ENCODE measurements at places on chromosomes 2 and 18.

DNA sequence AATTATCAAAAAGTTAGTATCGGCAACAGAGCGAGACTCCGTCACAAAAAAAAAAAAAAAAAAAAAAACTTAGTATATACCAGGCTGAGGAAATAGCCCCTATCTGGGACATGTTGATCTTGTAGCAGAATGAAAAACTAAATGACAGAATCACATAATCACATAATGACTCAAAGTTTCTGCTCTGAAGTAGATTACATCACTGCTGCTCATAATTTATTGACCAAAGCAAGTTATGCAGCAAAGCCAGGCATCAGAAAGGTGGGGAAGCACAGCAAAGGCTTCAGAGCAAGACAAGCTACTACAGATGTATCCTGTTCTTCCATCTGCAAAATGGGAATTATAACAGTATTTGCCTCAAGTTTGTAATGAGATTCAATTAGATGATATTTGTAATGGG is 68.1 kb downstream of the BOD1L2 start:
- no peak for DNase-seq

- DNase-seq: no peak
These were observed 137.3 kb upstream of the PID1 start for GRCh38 chr2:229408356-229408755.

GRCh38 chr18:71936744-71937143 is 607.4 kb downstream of the CBLN2 start:
- no peak for DNase-seq

GRCh38 chr18:56804395-56804794 is 153.2 kb downstream of the WDR7 start:
- no peak for DNase-seq

DNA sequence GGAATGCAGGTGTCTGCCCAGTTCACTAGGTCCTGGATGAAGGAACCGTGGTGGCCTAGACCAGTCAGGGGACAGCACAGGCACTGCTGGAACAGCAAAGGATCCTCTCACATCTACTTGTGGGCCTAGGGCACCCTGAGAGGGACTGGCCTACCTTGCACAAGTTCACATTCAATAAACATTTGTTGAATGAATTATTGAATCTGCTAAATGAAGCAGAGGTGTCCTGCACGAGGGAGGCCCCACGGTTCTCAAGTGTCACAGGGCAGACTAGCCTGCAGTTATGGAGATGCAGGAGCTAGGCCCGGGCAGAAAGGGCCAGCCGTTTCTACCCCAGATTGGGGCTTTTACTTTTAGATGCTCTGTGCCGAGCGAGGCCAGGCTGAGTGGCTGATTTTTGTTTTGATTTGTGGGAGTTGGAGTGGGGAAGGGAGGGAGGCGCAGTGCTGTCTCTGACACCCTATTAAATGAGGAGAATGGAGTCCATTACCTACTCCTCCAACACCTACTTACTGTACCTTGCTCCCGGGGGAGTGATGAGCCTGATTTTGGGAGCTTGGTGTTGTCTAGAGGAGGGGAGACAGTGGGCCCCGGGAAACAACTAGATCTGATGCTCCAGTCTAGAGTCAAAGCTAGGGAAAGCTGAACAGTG is 18.4 kb downstream of the SH2D6 start:
- peak; percentile 47 for DNase-seq

GRCh38 chr2:119104414-119104813 is 54.1 kb downstream of the C1QL2 start:
- no peak for DNase-seq

DNA sequence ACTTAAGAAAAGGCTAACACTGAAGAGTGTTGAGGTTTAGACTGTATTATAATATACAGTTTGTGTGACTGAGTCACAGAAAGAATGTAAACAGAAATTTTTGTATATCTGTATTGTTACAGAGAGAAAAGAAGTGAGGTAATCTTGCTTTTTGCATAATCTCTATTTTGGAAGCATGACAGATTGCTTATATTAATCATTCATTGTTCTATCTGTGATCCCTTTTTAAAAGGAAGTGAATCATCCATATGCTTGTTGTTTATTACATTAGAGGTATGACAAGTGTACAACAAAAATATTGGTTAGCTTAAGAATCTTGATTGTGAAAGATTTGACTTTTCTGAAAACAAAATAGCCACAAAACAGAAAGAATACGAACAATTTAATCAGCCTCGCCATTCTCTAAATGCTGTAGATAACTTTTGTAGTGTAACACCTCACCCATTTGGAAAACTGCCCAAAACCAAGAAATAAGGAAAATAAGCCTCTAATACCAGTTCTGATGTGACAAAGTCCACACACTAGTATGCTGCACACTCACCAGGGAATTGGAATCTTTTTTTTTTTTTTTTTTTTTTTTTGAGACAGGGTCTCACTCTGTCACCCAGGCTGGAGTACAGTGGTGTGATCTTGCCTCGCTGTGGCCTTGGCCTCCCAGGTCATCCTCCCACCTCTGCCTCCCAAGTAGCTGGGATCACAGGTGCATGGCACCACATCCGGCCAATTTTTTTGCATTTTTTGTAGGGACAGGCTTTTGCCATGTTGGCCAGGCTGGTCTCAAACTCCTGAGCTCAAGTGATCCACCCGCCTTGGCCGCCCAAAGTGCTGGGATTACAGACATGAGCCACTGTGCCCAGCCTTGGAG is 91.5 kb upstream of the LPIN2 start:
- DNase-seq: no peak

DNA sequence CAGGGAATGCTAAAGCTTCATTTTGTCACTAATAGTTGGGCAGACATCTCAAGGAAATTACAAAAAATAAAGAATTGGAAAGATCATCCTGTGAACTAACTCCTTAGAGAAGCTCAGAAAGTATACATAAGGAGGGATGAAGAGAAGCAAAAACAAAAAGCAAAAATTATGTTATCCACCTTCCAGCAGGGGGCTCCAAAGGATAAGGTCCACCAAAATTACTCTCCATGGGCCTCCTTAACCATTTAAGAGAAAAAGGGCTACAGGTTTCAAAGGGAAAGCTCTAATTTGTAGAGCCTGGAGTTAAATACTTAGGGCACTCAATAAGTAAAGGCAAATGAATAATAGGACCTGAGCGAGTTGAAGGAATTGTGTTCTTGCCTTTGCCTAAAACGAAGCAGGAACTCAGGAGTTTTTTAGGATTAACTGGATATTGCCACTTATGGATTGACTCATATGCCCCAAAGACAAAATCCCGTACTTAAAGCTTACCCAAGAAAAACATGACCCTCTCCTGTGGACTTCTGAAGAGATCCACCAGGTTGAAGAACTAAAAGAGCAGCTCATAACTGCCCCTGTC is 1167.9 kb downstream of the DSC3 start:
- DNase-seq: peak; percentile 83

DNA sequence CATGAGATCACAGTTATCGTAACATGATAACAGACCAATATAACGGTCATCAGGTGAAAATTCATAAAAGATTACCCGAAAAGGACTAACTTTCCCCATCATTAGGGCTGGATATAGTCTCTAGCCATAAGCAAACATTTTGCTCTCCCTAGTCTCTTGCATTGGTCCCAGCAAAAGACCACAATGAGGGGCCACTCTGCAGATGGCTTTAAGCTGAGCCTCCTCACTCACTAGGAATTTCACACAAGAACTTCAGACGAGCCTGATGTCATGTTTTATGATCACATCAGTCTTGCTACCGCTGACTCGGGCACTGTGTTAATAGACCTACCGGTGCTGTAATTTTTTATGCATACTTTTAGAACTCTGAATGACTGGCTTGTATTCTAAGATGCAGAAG is 35.2 kb downstream of the STK17B start:
- DNase-seq: no peak

- no peak for DNase-seq
These were observed 2.0 kb upstream of the CD28 start for GRCh38 chr2:203704430-203704829.

- DNase-seq: no peak
These were observed 34.2 kb downstream of the EMX1 start for GRCh38 chr2:72951303-72952095.

DNA sequence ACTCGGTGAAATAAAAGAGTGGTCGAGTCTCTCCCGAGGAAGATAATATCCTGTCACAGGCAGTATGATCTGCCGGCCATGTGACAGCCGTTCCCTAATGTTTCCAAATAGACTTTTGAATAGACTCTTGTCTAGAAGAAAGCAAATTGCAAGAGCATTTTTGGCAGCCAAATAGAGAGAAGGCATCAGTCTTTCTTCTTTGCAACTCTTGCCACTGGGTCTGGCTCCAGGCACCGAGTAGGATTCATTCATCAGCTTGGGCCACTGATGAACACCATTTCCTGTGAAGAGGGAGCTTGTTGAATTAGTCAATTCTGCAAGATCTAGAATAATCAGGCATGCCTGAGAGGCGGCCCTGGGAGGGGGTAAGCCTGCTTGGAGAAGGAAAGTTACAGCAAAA is 165.6 kb downstream of the KLHL29 start:
- DNase-seq: no peak

- no peak for DNase-seq
These were observed 51.5 kb upstream of the PHLPP1 start for GRCh38 chr18:62663731-62664336.

- peak; percentile 26 for DNase-seq
These were observed 58.8 kb upstream of the OTOS start for GRCh38 chr2:240199133-240199870.

GRCh38 chr2:192886636-192887035 is 691.9 kb upstream of the TMEFF2 start:
- no peak for DNase-seq

DNA sequence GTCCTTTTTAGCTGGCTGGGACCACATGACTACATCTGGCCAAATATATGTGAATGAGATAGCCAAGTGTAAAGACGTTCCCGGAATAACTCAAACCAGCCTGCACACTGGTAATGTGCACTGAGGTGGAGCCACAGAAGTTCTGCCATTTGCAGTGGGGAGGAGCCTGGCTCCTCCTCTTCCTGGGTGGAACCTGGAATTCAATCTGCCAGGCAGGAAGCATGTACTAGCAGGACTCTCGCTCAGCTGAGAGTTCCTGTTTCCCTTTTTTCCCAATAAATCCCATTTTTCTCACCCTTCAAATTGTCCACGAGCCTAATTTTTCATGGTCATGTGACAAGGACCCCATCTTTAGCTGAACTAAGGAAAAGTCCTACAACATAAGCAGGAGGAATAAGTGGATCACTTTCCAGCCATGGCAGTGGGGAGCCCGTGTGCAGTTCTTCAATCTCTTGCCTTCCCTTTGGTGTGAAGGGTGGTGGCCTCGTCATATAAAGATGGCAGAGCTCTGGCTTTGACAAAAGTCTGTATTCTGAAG is 183.2 kb downstream of the UXS1 start:
- DNase-seq: no peak

DNA sequence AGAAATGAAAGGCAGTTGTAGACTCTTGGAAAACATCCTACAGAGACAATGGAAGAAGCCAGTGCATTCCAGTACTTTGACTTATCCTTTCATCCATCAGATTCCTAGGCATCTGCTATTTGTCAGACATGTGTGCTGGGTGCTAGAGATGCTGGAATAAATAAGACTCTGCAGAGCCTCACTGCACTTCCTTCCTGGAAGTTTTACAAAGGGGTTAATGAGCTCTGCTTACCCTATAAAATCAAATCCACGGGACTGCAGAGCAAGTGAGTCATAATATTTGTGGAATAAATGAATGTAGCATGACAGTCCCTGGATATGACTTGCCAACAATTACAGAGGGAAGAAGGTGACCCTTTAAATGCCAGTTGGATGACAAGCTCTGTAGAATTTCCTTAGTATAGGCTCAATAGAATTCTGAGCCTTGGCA is 52.7 kb upstream of the NPAS2 start:
- DNase-seq: no peak

DNA sequence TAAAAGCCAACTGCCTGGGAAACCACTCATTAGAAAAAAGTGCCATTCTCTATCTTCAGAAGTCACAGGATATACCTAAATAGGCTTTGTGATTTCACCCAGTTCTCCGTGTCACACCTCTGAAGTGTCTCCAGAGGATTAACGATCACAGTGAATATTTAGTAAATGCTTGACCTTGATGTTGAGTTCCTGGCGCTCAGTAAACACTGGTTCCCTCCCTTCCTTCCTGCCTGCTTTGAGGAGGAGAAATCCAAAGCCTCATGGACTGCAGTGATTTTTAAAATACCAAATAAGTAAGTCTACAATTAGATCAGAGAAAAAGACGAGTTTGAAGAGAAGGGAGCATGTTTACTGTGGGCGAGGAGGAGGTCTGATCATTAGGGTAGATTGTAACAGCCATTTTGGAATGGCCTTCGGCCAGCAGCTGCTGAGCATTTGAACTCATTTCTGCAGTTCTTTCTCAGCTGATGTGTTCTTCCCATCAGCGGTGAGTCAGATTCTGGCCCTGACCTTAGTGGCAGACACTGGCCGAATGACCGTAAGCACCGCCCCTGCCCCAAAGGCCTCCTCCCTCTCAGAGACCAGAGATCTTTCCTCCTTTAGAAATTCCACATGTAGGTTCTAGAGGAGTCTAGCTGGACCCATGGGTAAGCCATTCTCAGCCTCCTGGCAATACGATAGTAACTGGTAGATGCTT is 62.1 kb upstream of the SLC16A14 start:
- DNase-seq: peak; percentile 63

DNA sequence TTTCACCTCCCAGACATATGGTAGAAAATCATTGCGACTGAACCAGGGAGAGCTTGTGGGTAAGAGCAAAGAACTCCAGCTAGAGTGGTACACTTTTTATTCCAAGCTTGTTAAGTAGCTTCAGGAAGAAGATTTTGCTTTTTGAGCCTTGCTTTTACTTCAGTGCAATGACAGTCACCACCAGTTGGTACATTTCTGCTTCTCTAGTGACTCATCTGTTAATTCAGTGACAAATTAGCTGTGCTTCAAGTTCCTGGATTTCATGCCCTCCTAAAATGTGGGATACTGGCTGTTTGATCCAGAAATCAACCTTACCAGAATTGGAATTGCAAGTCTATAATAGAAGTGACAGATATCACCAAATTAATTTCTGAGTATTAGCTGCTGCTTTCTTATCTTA is 117.6 kb upstream of the TTN start:
- no peak for DNase-seq

DNA sequence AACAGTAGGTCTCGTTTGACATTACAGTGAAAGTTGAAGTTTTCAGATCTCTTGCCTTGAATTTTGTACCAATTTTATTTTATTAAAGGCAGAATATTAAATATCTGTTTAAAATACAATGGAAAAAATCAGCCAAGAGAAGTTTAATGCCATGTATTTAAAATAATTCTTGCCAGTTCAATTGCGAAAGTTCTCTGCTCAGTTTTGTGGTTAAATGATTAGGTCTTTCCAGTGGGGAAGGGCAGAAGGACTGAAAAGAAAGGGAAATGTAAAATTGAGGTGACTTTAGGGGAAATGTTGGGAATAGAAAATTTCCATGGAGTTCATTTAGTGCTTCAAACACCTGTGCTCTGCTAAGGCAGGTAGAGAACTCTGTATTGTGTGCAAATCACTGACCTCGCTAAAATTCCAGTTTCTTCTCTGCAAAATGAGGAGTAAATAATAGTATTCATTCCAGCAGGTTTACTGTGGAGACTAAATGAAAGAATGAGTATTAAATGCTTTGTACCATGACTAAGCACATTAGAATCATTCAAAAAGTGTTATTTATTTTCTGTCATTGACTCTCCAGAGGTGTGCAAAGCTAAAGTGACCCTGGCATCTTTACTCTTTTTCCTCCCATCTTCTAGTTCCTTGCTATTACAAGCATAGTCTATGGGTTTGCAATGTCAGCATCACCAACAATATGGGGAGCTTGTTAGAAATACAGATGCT is 74.4 kb downstream of the KIAA1328 start:
- DNase-seq: no peak
